ENCODE measurements at places on chromosomes 1 and 21.

GRCh38 chr1:195415584-195415983 lies 1192.7 kb downstream of the KCNT2 start:
- DNase-seq = no peak

DNA sequence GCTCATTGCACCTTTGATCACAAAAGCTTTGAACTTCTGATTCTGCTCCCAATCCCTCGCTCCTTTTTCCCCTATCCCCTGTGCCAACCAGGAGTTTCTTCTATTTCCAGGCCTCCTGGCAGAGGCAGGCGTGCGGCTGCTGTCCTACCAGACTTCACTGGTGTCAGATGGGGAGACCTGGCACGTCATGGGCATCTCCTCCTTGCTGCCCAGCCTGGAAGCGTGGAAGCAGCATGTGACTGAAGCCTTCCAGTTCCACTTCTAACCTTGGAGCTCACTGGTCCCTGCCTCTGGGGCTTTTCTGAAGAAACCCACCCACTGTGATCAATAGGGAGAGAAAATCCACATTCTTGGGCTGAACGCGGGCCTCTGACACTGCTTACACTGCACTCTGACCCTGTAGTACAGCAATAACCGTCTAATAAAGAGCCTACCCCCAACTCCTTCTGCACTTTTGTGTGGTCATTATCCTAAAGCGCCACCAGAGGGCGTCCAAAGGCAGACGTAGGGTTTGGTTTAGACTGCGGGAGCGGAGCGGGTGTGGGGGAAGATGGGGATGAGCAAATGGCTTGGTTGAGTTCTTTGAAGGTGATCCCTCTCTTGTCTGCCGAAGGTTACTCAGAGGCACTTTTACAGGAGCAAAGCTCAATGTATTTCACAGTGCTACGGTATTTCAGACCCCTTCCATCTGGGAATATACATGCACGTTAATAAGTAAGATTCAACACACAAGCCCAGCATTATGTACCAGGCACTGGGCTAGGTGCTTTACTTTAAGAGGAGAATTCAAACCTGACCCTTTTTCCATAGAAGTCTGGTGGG lies 24.7 kb downstream of the HMGCS2 start:
- peak; percentile 39 for DNase-seq

- DNase-seq = no peak
Measured at GRCh38 chr1:160097151-160097910, 1.1 kb downstream of the IGSF8 start.

- DNase-seq = no peak
Measured at GRCh38 chr1:168739908-168740307, 10.9 kb upstream of the DPT start.

GRCh38 chr1:167628741-167629515 lies 1.1 kb upstream of the RCSD1 start:
- DNase-seq = no peak

DNA sequence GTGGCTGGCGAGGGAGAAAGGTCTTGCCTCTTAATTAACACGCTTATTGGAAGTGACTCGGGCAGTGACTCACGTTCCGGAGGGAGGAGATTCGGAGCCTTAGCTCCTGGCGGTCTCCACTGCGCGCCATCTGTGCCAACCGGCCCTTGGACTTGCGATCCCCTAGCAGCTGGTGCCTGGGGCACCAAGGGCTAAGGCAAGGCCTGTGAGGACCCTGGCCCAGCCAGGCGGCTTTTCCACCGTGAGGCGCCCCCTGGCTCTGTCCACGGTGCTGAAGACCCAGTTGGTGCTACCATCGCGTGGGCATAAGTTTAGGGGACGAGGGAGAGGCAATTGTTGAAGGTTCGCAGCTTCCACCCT lies 1.3 kb upstream of the SYT6 start:
- DNase-seq = peak; percentile 4

- no peak for DNase-seq
Measured at GRCh38 chr1:116203920-116204319, 92.7 kb downstream of the MAB21L3 start.

DNA sequence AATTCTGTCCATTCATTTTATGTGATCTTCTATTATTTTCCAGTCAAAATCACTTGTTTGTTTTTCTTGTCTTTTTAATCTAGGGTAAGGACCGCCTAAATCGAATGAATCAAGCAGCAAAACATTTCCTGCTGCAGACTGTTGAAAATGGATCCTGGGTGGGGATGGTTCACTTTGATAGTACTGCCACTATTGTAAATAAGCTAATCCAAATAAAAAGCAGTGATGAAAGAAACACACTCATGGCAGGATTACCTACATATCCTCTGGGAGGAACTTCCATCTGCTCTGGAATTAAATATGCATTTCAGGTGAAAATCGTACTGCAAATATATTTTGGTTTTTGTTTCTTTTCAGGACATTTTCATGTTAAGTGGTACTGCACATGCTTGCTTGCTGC lies 20.5 kb downstream of the CLCA4 start:
- DNase-seq = no peak

- DNase-seq = peak; percentile 52
Measured at GRCh38 chr1:167720965-167721616, 691 bp upstream of the MPZL1 start.

DNA sequence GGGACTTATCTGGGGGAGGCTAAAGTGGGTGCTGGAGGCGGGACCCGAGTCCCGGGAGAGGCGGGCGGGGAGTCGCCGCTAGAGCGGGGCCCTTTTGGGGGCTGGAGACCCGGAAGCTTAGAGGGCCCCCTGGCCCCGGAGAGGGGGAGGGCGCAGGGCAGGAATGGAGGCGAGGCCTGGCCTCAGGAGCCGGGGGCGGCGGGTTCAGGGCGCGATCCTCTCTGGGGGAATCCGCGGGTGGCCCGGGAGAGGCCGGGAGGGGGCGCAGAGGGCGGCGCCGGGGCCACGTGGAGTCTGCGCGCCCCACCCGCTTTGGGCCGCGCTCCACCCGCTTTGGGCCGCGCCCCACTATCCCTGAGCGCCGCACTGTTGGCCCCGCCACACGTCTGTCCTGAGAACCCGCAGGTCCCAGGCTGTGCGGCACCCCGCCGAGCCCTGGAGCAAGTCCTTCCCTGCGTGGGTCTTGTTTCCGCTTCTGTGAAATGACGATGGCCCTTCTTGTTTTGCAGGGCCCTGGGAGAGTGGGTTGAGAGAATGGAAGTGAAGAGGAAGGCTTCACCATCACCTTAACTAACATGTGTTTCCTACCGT lies 84.4 kb downstream of the NKAIN1 start:
- peak; percentile 77 for DNase-seq

GRCh38 chr1:53783056-53783455 lies 44.1 kb upstream of the GLIS1 start:
- DNase-seq = no peak

DNA sequence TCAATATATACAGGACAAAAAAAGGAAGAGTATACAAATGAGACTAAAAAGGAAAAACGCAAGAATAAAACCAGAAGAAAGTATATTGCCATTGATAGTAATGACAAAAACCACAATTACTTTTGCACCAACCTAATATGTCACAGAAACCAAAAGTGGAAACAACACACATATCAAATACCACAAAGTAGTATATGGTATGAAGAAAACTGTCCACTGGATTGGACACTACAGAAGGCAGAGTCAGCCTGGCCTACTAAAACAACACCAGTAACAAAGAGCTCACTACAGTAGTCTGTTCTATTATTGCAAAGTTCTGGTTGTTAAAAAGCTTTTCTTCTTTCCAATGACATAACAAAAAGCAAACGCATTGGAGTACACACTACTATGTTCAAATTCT lies 17.7 kb downstream of the TESK2 start:
- no peak for DNase-seq

DNA sequence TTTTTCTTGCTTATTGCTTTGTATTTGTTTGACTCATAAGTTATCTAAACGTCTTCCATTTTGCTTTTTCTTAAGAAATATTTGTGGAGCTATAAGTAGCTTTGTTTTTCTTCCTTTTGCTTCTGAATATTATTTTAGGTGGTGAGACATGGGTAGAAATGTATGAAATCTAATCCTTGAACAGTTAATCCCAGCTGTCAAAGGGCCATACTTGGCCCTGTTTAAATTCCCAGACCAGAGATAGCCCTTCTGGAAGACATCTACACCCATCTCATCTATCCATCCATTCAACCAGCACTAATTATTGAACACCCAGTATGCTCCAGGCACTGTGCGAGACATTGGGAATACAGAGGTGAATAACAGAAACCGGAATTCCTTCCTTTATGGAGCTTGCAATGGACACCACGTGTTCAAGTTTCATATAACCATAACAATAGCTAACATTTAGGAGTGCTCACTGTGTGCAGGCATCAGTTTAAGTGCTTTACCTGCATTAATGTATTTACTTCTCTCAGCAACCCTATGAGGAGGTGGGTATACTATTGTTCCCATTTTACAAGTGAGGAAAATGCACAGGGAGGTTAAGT lies 8.7 kb downstream of the TACSTD2 start:
- no peak for DNase-seq

- no peak for DNase-seq
Measured at GRCh38 chr1:39752703-39753102, 14.0 kb downstream of the PPIE start.

- peak; percentile 21 for DNase-seq
Measured at GRCh38 chr1:48228156-48228555, 5.6 kb downstream of the SLC5A9 start.

DNA sequence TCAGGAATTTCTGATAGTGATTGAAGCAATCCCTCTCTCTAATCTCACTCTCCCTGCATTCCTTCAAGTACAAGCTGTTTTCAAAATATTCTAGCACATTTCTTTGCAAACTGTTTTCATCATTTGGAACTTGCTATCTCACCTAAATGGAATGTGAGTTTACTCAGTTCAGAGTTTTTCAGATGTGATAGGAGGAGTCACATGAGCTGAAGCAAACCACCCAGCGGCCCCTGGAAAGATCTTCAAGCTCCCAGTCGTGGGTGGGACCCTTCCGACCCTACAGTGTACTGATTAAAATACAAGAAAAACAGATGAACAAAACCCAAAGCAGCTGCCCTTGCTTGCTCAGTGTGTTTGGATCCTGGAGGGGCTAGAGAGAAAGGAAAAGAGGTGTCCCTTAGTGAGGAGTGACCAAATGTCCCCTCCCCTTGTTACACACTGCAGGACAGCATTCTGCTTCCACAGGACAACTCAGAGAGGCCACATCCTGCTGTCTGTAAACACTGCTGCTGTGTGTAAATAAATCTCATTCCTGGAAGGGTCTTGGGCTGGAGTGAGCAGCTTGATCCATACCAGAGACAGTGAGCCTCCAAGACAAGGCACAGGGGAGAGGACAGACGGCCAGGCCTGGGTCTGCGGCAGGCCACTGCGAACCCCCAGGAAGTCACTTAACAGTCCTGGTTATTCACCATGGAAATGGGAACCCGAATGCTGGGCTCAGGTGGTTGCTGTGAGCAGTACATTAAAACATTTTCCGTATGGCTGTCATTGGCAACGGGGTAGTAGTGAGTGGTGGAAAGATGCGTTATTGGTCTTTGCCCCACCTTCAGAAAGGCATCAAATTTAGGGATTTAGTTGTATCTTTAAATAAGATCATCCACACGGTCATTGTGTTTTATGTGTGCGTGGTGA lies 229.2 kb downstream of the RHOU start:
- DNase-seq = no peak

DNA sequence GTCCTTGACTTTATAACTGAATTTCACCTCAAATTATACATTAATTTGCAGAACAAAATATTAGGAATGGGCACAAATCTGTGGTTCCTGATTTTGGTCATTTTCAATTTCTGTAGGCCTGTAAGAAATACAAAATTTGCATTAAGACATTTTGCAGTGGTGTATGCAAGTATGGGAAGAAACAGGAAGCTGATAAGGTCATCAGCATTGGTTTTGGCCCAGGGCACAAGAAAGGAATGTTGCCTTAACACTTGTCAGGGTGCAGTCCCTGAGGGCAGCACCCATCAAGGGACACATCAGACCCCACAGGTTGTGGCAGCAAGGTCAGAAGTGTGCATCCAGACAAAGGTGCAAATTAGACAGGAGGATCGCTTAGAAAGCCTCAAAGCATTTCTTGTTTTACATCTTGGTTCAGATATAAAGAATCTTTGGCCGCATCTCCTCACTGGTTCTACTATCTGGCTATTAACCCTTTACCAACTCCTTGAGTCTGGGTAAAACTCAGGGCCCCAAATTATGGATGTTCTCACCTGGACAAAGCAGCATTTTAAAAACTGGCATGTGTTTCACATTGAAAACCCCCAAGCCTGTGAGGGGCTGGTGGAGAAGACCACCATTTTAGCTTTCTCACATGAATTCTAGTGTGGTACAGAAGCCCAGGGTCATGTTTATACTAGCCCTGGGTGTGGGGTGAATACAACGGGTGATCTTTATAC lies 182.4 kb downstream of the CDC7 start:
- no peak for DNase-seq

GRCh38 chr1:220325306-220325995 lies 53.2 kb upstream of the RAB3GAP2 start:
- no peak for DNase-seq

GRCh38 chr1:207858281-207858680 lies 52.6 kb downstream of the CD34 start:
- no peak for DNase-seq

DNA sequence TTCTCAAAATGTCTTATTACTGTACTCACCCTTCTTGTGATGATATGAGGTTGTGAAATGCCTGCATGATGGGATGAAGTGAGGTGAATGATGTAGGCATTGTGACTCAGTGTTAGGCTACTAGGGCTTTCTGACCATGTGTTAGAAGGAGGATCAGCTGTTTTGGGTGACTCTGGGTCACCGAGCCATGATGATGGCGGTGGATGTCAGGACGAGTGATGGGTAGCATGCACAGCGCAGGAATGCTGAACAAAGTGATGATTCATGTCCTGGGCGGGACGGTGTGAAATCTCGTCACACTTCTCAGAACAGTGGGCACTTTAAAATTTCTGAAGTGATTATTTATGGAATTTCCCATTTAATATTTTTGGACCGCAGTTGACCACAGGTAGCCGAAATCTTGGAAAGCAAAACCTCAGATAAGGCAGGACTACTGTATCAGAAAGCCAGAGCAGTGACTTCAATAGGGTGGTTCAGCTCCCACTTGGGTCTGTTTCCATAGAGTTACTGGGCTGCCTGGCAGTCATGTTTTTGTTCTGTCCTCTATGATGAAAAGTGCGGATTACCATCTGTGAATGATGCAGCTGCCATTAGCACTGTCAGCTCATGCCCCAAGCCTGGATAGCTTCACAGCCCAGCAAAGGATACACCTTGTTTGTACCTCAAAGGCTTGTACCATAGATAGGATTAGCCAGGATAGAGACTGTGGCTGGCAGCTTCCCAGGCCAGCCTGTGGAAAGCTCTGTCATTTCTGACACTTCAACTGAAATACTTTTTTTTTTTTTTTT lies 26.6 kb downstream of the IL6R start:
- no peak for DNase-seq

GRCh38 chr1:79090985-79091384 lies 84.5 kb upstream of the ADGRL4 start:
- DNase-seq = no peak

GRCh38 chr1:1200876-1201810 lies 5.2 kb downstream of the TNFRSF18 start:
- DNase-seq = peak; percentile 35

All from Calu3 (cell line).